ENCODE measurements at places on chromosomes 1 and 21.

DNA sequence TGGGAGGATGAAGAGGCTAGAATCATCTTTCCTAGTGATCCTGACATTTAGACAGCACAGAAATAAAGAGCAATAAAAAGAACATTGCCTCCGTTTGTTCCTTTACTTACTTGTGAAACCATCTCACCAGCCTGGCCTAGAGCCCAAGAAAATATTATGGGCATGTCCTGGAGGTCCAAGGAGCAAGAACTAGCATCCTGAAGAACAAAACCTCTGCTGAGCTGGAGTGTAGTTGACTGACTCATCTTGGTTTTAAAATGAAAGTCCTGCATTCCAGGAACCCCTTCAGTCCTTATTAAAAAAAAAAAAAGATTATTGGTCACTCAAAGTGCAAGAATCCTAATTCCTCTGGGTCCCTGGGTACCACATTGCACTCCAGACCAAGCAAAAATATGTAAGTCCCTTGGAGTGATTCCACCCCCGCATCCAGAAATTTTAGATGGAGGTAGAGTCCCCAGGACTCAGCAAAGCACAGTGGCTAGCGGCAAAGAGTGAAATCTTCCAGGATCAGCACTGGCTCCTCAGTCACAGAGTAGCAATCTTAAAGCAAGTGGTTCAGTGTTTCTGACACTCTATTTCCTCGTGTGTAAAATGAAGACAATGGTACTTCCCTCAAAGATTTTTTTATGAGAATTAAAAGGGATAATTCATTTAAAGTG is 7.0 kb downstream of the SMCP start:
- no peak for DNase-seq

DNA sequence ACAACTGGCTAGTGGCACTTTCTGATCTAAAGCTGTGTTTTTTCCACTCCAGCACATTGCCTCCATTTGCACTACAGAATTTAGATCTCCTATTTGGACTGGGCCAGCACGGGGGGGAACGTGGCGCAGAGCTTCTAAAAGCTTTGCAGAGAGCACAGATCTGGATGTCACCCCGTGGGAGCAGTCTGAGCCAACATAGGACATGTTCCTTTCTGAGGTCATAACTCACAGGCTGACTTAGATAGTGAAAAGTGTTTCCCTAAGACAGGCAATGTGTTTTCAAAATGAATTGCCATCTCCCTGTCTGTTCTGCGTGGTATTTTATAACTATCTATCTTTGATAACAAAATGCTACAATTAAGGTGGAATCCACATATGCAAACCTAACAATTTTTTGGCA is 3.7 kb upstream of the C8A start:
- DNase-seq, result no peak

GRCh38 chr1:227794817-227795192 is 20.7 kb upstream of the PRSS38 start:
- no peak for DNase-seq

DNA sequence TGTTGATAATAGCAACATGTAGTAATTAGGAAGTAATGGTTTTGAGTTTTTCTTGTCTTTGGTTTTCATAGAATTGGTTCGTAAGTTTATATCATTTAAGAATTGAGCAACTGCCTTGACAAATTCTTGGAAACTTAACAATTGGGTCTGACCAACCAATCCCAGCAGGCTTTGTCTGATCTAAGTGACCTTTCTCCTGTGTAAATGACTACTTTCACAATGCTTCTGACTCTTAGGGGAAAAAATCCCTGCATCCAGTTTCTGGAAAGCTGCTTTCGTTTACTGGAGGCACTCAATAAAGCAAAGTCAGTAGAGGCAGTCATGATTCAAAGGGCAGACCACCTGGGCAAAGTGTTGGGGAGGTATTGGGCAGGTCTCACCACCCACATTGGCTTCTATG is 303.6 kb upstream of the FAM78B start:
- DNase-seq, result no peak

- no peak for DNase-seq
Measured at GRCh38 chr1:186094172-186094571, 280.9 kb downstream of the TPR start.

DNA sequence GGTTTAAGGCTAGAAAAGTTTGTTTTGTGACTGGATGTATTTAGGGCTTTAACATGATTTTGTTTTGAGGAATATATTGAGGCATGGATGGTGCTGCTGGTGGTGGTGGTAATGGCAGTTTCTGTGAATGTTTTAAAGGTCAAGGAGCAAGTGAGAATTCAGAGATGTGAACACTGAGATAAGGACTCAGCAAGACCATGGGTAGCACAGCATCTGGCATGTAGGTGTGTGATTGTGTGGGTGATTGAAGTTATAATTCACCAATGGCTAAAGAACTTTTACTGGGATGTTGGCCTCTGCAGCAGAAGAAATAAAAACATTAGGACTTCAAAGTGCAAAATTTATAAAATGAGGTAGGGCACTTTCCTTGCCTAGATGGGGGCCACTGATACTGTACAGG is 65.9 kb downstream of the MACF1 start:
- DNase-seq, result no peak

DNA sequence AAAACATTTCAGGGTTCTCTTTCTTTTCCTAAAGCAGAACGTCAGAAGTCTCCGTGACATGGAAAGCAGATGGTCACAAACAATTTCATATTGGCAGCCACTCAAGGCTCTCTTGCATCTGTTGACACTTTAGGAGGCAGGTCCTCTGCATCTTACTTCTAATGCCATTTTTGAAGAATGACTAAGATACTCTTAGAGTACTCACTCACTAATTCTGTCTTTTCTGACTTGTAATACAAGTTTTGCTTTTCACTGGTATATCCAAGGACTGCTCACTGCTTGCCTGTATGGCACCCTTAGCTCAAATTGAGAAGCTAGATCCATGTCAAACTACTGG is 68.3 kb downstream of the PRRX1 start:
- DNase-seq, result no peak

- no peak for DNase-seq
Measured at GRCh38 chr1:29607236-29607635, 370.9 kb downstream of the PTPRU start.

DNA sequence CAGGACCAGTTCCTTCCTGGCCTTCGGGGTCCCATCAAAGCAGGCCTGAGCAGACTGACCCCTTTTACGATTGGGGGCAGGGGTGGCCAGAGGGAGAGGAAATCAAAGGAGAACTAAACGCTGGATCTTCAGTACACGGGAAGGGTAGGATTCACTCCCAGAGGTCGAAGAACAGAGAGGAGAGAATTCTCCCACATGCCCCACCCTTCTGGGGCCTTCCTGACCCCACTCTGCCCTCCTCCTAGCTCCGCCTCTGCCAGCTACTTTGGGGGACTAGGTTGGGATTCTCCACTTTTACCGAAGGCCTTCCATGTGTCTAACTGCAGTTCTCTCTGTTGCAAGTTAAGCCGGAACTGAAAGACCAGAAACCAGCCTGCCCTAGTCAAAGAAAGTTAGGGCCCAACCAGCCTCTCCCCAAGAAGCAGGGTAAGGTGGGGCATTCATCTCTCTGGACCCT is 654 bp upstream of the ARHGEF2 start:
- no peak for DNase-seq

All from left renal cortex interstitium (tissue), 4 donors.